ENCODE measurements at places on chromosomes 5 and 9. TPM values are rescaled to one million over a fixed set of nuclear protein-coding genes. Genes with fewer than 3 reads are reported as not detected.

DNA sequence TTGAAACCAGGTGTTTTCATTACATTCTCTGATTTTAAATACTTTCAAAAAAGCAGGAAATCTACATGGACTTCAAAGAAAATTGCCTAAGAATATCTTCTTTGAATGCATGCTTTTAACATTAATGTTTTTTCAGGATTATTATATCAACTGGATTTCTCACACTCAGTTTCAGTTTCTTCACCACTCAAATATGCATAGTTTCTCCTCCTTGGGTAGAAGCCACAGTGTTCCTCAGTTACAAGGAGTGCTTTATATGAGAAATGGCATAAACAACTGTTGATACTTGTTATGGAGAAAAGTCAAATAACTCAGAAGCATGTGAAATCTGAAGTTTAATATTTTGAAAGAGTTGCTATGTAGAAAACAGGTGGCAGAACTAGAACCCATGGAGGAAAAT is 196.9 kb downstream of the DMRTA1 start:
- DNase-seq, result no peak

GRCh38 chr5:64019746-64020145 is 57.5 kb upstream of the HTR1A start:
- no peak for DNase-seq

- no peak for DNase-seq
Measured at GRCh38 chr5:52269859-52270258, 517.9 kb upstream of the ITGA1 start.

DNA sequence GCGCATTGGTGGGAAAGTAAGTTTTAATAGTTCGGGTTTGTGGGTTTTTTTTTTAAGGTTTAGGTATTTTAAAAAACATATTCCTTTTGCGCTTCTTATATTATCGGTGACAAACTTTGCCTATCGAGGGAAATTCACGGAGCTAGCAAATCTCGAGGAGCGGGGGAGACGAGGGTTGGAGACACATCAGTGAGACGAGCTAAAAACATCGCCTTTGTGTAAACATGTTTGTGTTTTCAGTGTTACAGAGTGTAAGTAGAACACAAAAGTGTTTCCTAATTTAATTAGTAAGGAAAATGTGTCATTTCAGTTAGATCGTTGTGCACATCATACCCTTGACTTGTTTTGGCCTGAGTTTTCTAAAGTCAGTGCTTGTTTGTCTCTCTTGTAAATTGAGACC is 945 bp downstream of the BTF3 start:
- no peak for DNase-seq

GRCh38 chr9:137605121-137606004 is at the start of gene ARRDC1:
Gene ARRDC1, plus strand, starts transcription at chr9:137605686. Its CDS starts 32 bp downstream, at chr9:137605718.
- peak; percentile 97 for DNase-seq

DNA sequence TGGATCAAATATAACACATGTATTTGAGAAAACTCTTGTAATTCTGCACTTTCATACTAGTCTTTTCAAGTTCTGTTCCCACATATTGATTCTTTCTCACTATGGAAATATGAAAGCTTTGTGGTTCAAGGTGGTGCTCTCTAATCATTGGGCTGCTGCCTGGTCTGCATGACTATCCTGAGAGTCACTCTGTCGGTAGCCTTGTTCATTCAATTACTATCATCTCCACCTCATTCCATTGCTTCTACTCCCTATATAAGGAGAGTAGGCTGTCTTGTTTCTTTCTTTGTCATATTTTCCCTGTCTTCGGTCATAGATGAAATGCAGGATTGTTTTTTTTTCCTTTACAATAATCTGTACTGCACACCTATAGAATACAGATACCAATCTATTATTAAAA is 341.4 kb upstream of the ACTBL2 start:
- no peak for DNase-seq

GRCh38 chr5:74992791-74993190 is 59.6 kb downstream of the GCNT4 start:
- no peak for DNase-seq

DNA sequence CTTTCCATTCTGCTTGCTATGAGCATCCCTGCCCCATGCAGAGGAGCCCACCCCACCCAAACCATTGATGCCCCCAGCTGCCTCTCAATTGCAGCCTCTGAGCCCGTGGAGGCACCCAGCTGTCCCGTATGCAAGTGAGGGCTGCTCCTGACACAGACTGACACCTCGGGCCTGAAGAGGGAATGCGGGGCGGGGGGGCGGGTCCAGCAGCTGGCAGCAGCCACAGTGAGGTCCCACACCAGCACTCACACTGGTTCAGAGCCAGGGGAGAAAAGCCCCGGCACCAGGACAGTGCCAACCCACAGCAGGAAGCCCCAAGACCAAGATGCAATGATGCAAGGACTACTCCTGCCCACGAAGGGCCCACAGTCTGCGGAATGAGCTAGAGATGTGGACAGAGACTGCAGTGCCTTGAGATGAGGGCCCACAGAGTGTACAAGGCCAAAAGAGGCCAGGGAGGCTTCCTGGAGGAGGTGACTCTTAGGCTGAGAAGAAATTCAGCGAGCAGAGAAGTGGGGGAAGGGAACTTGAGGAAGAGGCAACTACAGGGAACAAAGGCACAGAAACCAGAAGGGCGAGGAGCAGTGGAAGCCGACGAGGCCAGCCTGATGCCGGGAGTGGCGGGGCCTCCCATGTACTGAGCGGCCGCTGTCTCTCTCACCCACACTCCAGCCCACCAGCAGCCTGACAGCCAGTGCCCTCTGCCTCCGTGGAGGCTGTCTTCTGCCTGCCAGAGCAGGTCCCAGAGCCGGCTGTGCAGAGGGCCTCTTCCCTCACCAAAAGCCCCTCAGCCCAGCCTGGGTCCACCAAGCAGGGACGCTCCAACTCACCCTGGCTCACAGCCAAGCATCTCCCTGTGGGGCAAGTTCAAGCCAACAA is 9.2 kb downstream of the EEIG1 start:
- DNase-seq, result peak; percentile 62

DNA sequence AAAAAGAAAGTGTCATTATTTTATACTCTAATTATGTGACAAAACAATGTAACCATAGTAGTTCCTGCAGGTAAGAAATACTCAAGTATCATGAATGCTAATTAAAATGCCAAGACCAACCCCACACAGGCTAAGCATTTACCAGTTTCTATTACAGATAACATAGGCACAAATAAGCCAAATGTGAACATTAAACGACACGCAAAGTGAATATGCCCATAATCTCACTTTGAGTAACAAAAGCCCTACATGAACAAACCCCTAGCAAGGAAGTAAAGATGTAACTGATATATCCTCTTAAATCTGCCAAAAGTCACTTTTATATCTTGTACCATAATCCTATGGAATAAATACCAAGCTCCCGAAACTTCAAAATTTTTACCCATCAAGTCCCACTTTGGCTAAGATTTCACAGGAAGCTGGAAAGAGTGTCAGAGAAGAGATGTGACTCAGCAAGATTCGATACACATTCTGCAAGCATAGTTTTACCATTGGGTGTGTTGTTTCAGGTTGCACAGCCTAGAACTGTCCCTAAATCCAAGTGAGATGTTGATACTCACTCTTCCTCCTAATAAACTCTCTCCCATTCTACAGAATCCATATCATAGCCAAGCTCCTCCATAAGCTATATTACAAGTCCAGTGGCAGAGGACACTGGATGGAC is 28.8 kb downstream of the TRPM6 start:
- DNase-seq, result no peak

GRCh38 chr9:91948597-91949391 is 1.2 kb downstream of the ROR2 start:
- DNase-seq, result peak; percentile 78

GRCh38 chr9:120482424-120483186 is 97.4 kb downstream of the CDK5RAP2 start:
- DNase-seq, result peak; percentile 23

- peak; percentile 73 for DNase-seq
Measured at GRCh38 chr9:23587433-23587832, 238.6 kb downstream of the ELAVL2 start.

- DNase-seq, result no peak
Measured at GRCh38 chr5:124622851-124623250, 123.6 kb downstream of the ZNF608 start.

DNA sequence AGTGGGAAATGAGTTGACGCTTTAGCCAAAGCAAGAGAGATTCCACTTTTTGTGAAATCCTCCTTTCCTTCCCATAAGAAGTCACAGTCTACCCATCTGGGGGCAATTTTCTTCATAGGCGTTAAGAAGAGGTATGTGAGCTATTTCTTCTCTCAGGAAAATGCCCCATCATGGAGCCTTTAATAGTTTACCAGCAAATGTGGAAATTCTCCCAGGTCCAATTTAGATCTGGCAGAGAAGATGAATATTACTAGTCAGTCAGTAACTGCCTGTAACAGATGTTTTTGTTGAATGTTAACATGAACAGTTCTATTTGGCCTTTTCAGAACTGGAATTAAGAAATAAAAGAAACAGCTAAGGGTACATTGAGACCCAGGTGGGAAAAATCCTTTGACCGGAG is 156.4 kb upstream of the RFX3 start:
- DNase-seq, result no peak

DNA sequence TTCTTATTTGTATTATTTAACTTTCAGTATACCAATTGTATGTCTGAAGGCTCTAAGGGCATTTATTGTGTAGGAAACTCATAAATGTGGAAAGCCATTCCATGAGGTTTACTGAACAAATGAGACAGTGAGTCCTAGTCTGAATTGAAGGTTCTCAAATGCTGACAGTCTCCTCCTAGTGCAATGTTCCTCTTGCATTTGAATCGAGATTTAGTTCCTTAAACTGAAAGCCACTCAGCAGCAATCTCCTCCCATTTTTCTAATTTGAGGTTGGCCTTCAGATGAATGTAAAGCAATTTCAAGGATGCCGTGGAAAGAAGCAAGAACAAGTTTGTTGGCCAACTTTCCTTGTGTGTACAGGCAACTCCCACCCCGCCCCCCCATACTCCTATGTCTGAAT is 493.2 kb upstream of the KLF4 start:
- DNase-seq, result no peak

GRCh38 chr9:105972466-105973204 is 278.3 kb downstream of the TMEM38B start:
- DNase-seq, result no peak

GRCh38 chr5:163385271-163385670 is 52.1 kb upstream of the CCNG1 start:
- DNase-seq, result peak; percentile 33

DNA sequence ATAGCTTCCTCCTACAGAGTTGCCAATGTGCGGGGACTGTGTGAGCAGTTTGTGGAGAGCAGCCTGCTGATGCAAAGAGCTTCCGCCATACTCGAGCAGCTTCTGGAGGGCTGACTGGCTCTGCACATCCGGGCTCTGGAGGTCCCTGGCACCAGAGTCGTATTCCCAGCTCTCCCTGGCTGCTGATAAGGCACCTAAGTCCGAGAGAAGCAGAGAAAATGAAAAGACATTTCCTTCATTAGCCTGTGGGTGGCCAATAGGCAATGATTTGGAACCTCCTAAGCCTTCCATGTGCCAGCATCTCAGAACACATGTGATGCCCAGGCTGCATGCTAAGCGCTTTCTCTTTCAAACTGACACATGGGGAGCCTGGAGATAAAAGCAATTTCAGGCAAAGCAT is 94.3 kb downstream of the TSSK1B start:
- peak; percentile 50 for DNase-seq

GRCh38 chr9:29203244-29203930 is 1630.1 kb upstream of the C9orf72 start:
- DNase-seq, result no peak

DNA sequence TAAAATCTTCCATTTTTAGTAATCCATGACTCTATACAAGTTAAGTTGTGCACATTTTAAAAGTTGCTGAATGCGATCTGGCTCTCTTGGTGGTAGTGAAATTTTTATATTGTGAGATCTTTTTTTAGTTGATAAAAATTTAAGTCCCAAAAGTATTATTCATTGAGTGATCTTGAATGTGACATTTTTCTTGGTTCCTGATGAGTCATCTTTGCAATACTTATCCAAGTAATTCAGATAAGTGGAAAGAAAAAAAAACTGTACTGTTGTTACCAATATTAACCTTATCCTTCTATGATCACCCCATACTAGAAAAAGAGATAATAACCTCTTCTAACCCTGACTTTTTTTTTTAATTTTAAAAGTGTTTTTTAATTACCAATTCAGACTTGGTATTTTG is 601.3 kb downstream of the PSAT1 start:
- no peak for DNase-seq

- DNase-seq, result no peak
Measured at GRCh38 chr9:133647765-133648469, 11.8 kb downstream of the DBH start.

GRCh38 chr5:64331597-64332277 is 166.1 kb downstream of the RNF180 start:
- peak; percentile 80 for DNase-seq

- no peak for DNase-seq
Measured at GRCh38 chr9:130262771-130263170, 2.8 kb upstream of the HMCN2 start.

- DNase-seq, result no peak
Measured at GRCh38 chr9:9881692-9882091, 731.1 kb downstream of the PTPRD start.

DNA sequence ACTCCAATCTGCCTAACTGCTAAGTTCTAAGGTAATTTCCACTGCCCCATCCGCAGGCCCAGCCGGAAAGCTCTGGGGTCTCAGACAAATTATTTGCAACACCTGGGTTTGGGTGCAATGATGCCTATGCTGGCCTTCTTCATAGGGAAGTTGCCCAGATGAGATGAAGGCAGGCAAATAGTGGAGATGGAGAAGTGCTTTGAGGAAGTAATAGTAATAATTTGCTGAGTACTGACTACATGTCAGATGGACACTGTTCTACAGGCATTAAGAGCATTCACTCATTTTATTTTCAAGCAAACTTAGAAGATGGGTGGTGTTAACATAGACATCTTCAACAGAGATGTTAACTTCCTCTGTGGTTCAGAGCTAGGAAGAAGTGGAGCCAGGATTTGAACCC is 3.8 kb downstream of the PCDH12 start:
- no peak for DNase-seq

- DNase-seq, result no peak
Measured at GRCh38 chr9:108178318-108178717, 677.5 kb downstream of the ACTL7B start.

Gene IFNA2
- total RNA-seq, result not detected

Gene SHOC1
- not detected for total RNA-seq

Gene KIAA1191
- total RNA-seq, result 99.7 TPM

Gene ROR2
- total RNA-seq, result 35.3 TPM

Gene RGS7BP
- total RNA-seq, result 8.1 TPM

Gene SPINK7
- not detected for total RNA-seq

Gene PCDHAC2
- total RNA-seq, result 1.1 TPM
